T-helper 2 cell (primary cell): ENCODE measurements at places on chromosomes 2 and 18.
A peak's percentile ranks its signal among the peaks of the same experiment; 100 is the strongest.

GRCh38 chr2:122238006-122238559, 482.6 kb downstream of the TSN start:
- no peak for DNase-seq

DNA sequence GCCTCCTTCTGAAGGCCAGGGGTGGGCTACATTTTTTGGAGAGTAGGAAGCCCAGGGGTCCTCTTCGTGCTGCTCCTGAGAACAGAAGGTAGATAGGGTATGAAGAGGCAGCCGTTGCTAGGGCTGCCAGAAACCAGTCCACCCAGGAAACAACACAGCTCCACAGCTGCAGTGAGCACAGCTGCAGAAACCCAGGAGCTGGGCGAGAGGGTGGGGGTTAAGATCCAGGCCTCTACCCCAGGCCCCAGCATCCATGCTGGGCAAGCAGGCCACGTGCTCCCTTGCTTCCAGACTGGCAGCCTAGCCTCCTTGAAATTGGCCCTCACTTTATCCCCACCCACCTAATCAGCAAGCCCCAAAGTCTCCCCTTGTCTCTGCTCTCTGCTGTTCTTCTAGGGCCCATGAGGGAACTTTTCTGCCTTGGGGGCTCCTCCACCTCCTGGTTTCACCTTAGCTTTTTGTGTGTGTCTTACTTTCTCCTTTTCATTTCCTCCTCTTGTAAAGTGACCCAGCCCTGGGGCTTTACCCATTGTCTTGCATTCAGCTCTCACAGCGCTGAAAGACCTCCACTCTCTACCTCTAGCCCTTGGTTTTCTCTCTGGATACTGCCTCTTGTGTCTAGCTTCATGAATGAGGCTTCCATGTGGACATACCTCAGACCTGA, 30.7 kb downstream of the STON1 start:
- no peak for DNase-seq

DNA sequence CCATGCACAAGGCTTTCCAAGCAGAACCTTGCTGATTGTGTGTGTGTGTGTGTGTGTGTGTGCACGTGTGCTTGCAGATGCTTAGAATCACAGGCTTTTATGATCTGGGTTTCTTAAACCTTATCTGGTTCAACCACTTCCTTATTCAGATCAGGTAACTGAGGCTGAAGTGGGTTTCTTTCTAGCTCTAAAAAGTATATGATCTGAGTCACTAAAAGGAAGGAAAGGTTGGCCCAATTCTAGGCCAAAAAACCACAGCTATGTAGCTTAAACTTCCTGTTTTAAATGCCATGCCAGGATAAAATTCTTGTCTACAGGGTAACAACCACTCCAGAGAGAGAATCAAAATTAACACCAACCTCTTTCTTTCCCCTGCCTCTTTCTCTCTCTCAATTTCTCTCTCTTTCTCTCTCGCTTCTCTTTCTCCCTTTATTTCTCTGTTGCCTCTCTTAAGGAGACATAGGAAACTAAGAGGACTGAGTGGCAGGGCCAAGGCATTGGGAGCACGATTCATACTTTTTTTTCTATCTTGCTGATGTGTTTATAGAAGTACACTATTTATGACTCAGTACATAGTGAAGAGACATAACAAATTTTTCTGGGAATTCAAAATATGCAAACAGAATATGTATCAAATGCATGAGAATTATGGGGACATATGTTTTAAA, 140.3 kb downstream of the TRIB2 start:
- peak; percentile 73 for DNase-seq

- DNase-seq = no peak
Measured at GRCh38 chr2:28102455-28102874, 211.9 kb downstream of the BABAM2 start.
